ENCODE measurements at places on chromosomes 7 and 10.

GRCh38 chr10:52951824-52952223 is 179.2 kb upstream of the MBL2 start:
- no peak for DNase-seq

- no peak for DNase-seq
Observed at GRCh38 chr10:69465457-69466157, 14.3 kb downstream of the TSPAN15 start.

DNA sequence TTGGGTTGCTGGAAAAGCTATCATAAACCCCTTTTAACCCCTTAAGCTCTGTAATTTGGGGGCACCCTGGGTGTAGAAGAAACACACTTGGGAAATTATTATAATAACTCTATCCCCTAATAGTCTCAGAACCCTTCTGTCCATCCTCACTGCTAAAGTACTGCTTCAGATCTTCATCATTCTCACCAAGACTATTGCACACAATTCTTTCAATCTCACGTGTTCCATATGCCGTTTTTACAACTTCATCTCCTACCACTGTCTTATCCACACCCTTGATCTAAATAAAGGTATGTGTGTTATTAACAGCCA is 15.8 kb downstream of the ANKRD22 start:
- no peak for DNase-seq

DNA sequence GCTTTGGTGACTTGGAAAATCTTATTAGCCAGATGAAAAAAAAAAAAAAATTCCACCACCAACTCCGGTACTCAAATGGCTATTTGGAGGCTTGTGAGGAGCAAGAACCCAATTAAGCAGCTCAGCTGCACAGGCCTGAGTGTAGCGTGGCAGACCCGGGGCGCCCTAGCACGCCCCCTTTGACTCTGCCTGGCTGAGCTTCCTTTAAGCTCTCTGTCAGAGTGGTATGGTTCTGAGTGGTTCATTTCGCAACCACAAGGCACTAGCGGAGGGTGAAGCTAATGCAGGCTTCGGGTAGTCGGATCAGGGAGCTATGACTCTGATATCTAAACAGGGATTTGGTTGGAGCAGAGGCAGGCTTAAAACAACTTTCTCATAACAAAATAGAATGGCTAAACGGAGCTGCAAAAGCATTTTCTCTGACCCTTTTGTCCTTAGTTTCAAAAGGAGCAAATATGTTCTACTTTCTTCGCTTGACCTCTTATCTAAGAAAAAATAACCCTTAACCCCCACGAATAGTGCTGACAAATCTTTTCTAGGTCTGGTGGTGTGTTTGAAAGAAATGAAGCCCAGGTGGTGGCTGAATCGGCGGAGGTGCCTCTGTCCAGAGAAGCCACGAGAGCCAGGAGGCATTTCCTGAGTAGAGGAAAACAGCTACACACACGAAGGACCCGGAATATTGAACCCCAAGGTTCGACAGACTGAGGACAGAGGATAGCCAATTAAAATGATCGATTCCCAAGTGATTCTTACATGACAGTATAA is 285.4 kb upstream of the GLI3 start:
- no peak for DNase-seq

DNA sequence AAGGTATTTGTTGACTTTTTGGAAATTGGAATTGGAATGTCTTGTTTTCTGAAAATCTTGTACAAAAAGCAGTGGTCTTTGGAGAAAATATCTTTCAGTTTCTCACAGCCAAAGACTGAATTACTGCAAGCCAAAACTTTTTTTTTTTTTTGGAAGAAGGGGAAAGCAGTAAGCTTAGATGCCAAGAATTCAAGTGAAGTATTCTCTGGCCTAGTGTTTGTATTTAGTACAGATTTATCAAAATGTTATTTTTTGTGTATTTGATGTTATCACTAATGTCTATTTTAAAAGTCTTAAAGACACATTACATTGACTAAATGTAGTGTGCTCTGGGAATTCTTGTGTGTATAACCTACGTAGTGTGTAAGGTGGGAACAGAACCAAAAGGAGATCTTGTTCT is 6.2 kb downstream of the TET1 start:
- no peak for DNase-seq

- DNase-seq, result no peak
Observed at GRCh38 chr10:95783741-95784140, 27.8 kb downstream of the ENTPD1 start.

Measured in epithelial cell of prostate (primary cell).